ENCODE measurements at places on chromosomes 11 and 22.

- DNase-seq: no peak
Observed at GRCh38 chr11:13965337-13965736, 2.8 kb downstream of the SPON1 start.

- DNase-seq: no peak
Observed at GRCh38 chr11:102064316-102064715, 17.1 kb downstream of the CFAP300 start.

GRCh38 chr11:129006161-129006560 lies 63.5 kb upstream of the TP53AIP1 start:
- no peak for DNase-seq

GRCh38 chr11:29022676-29023075 lies 914.5 kb downstream of the METTL15 start:
- no peak for DNase-seq

DNA sequence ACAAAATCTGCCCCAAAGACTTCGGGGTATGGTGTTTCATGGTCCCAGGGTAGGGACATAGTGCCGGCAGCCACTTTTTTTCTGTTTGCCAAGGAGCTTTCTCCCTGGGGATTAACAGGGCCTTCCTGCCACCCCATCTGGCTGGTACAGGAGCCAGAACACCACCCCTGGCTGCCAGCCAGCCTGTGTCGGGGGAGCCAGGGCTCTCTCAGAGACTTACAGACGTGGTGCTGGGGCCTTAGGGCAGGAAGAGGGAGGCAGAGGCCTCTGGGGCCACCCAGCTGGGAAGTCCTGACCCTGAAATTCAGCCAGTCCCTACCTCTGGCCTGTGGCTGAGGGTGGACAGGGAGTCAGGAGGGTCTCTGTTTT lies 52.4 kb upstream of the CDON start:
- DNase-seq: no peak

DNA sequence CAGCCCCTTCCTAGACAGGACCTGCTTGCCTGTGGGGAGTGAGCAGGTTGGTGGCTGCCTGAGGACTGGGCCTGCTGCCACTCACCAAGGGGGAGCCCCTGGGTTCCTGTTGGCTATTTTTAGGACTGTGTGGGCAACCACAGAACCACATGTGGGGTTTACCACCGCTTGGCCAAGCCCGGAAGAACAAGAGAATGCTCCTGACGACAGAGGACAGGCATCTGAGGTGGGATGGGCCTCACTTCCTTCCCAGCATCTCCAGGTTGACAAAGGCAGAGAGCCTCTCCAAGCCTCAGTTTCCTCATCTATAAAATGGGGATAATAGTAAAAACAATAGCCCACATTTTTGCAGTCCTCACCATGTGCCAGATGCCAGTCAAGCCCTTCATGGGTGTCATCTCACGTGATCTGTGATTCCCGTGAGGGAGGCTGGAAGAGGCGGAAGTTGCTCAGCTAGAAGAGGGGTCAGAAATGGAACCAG lies 43.6 kb downstream of the LRRC32 start:
- DNase-seq: no peak

DNA sequence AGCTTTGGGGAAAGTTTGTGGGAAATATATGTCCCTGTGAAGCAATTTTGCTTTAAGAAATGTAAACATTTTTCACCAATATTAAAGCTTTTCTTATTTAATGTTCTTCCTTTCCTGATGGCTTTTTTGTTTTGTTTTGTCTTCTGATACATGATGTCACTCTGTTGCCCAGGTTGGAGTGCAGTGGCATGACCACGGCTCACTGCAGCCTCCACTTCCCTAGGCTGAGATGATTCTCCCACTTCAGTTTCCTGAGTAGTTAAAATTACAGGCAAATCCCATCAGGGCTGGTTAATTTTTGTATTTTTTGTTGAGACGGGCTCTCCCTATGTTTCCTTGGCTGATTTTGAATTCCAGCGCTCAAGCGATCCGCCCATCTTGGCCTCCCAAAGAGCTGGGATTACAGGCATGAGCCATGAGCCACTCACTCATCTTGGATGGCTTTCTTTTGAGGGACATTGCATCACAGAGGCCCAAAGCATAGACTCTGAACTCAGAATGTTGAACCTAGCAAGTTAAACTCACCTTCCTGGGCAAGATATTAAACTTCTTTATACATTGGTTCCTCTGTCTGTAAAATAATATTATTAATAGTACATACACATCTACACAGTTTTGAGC lies 651 bp upstream of the CARD16 start:
- DNase-seq: no peak

DNA sequence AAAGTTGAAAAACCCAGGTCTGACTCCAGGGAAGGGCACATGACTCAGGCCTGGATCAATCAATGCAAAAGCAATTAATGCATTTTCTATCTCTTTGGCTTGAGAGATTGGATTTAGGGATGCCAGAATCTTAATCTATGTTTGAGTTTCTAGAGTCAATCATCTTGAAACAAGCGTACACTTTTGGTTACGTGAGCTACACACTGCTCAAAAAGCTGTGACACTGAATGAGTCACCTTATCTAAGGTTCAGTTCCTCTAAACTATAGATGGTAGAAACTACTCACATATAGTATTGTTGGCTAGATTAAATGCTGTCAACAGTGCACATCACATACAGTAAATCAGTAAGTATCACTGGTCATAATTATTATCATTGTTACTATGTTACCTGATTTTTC lies 24.2 kb downstream of the MRE11 start:
- no peak for DNase-seq

DNA sequence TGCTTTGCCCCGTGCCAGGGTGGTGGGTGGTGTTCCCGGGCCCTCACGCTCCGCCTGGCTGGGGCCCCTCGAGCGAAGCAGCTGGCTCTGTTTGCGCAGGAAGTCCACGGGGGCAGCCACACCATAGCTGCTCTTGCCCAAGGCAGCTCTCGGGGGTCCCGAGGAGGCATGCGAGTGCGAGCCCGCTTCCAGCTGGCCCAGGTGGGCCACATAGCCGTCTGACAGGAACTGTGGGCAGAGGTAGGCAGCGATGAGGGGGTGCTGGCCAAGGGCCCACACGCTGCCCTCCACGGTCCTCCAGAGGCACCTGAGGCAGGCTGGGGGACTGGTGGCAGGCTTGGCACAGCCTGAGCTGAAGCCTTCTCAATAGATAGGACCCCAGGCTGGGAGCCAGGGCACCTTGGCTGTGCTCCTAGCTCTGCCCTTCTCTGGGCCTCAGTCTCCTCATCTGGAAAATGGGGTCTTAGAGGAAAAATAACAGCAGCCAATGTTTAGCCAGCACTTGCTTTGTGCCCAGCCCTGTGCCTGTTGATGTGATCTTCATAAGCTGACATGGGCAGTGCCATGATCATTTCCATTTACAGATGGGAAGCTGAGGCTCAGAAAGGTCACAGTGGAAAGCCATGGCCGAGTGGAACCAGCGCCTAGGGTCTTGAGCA lies 9.4 kb downstream of the AIP start:
- DNase-seq: no peak

DNA sequence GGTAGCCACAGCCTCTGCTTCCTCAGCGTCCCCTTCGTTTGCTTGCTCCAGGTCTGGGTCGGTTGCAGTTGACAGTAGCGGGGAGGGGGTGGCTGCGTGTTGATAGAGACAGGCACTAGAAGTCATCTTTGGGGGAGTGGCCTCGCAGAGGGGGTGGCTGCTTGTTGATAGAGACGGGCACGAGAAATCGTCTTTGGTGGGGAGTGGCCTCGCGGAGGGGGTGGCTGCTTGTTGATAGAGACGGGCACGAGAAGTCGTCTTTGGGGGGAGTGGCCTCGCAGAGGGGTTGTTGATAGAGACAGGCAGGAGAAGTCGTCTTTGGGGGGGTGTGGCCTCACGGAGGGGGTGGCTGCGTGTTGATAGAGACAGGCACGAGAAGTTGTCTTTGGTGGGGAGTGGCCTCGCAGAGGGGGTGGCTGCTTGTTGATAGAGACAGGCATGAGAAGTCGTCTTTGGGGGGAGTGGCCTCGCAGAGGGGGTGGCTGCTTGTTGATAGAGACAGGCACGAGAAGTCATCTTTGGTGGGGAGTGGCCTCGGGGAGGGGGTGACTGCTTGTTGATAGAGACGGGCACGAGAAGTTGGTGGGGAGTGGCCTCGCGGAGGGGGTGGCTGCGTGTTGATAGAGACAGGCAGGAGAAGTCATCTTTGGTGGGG lies 328.3 kb downstream of the TBC1D22A start:
- no peak for DNase-seq

GRCh38 chr11:17864478-17864941 lies 129.9 kb downstream of the KCNC1 start:
- no peak for DNase-seq

GRCh38 chr11:88454881-88455280 lies 117.3 kb upstream of the CTSC start:
- DNase-seq: no peak

DNA sequence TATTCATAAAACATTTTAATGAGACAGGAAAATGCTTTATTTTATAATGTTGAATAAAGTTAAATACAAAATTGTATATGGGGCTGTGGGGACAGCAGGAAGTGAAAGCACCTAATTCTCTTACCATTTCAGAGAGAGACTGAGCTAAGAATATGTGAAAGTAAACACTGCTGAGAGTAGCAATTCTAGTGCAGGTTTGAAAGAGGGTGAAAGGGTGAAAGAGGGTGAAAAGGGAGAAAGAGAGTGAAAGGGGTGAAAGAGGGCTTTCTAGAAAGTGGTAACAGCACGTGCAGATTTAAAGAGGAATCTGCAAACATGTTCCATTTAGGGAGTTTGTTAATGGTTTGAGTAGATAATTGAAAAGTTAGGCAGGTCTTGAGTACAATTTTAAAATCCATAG lies 652.0 kb upstream of the CCDC90B start:
- no peak for DNase-seq

- no peak for DNase-seq
Observed at GRCh38 chr11:129854232-129854805, 38.7 kb downstream of the TMEM45B start.

DNA sequence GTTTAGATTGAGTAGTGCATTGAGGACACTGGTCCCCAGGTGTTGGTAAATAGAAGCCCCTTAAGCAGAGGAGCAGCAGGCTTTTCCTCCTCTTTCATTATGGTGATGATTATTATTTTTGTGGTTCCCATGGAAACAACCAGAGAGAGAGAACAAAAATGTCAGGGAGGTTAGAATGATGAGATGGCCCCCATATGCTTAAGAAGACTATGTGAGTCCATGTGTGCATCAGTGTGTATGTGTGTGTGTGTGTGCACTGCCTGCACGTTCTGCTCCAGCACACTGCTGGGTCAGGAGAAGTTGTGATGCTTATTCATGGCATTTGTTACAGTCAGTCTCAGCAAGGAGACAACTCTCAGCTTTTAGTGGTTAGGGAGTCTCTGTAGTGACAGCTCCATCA lies 724.2 kb downstream of the NTM start:
- no peak for DNase-seq

DNA sequence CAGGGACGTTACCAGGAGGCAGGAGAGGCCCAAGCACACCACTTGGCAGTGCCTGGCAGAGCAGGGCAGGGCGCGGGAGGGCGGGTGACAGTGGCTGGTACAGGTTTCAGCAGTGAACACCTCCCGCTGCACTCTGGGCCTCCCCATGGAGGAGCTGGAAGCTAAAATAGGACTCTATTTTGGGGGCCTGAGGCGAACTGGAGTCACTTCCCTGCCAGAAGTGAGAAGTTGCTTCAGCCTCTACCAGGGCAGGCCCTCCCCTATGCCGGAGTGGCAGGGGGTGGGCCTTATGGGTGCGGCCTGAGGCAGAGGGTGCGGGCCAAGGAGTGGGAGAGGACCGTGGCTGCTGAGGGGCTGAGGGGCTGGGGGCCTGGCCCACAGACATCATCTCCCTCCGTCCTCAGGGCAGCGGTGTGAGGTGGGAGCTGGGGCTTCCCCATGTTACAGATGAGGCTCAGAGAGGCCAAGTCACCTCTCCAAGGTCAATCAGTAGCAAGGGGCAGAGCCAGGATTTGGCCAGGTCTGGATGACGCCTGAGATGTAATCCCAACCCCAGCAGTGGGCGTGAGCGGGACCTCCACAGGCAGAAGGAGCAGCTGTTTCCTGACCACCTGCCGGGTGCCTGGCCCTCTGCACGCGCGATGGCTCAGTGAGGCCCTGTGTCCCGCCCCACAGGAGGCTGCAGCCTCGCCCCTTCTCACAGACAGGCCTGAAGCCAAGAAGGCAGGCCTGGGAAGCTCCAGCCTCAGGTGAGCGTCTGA lies 39.3 kb downstream of the KCNJ4 start:
- DNase-seq: no peak

GRCh38 chr11:58629857-58630256 lies 7.4 kb downstream of the CNTF start:
- DNase-seq: no peak

- DNase-seq: no peak
Observed at GRCh38 chr11:60739114-60739513, 14.6 kb downstream of the MS4A18 start.

GRCh38 chr11:93524858-93525257 lies 18.3 kb downstream of the SMCO4 start:
- DNase-seq: no peak

DNA sequence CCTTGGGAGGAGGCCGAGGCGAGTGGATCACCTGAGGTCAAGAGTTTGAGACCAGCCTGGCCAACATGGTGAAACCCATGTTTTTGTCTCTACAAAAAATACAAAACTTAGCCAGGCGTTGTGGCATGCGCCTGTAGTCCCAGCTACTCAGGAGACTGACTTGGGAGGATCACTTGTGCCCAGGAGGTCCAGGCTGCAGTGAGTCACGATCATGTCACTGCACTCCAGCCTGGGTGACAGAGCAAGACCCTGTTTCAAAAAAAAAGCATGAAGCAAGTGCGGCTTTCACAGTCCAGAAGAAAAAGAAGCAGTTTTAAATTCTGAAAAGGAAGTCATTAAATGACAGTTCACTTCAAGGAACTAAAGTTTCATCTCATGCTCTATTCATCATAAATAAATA lies 7.1 kb upstream of the LTO1 start:
- no peak for DNase-seq
